ENCODE measurements at places on chromosomes 7 and 10. TPM values are rescaled to one million over a fixed set of nuclear protein-coding genes. Genes with fewer than 3 reads are reported as not detected.
A peak's percentile ranks its signal among the peaks of the same experiment; 100 is the strongest.

The SLC26A3 gene
- not detected for total RNA-seq

The ITGA8 gene
- not detected for total RNA-seq

The MAGI2 gene
- total RNA-seq, result 0.05 TPM

The AUTS2 gene
- 31.7 TPM for total RNA-seq

DNA sequence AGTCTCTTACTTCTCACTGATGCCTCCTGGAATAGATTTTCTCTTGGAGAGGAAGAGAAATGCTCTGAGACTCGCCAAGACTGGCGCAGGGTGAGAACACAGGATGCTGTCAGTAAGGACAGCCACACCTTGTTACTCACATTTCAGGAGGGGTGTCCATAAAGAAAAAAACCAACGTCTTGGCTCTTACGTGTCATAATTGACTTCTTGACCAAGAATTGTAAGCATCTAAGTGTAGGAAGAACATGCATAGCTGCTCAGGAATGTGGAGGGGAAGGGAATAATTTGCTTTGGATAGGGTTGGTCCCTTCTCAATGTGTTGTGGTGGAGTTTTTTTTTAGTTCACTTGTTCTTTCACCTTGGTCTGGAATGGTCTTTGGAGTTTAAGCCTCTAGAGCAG is 43.8 kb upstream of the ZNF438 start:
- no peak for DNase-seq
- no peaks in the 10 kb centered on the region for H3K27me3 ChIP-seq
- no peak overlapping the region for H3K27ac ChIP-seq

GRCh38 chr10:6912929-6913328 is 332.9 kb upstream of the PRKCQ start:
- no peaks in the 10 kb centered on the region for H3K4me1 ChIP-seq
- H3K4me3 ChIP-seq, result no peak overlapping the region
- no peaks in the 10 kb centered on the region for H3K36me3 ChIP-seq
- H3K27ac ChIP-seq, result no peak overlapping the region
- H3K27me3 ChIP-seq, result no peaks in the 10 kb centered on the region

DNA sequence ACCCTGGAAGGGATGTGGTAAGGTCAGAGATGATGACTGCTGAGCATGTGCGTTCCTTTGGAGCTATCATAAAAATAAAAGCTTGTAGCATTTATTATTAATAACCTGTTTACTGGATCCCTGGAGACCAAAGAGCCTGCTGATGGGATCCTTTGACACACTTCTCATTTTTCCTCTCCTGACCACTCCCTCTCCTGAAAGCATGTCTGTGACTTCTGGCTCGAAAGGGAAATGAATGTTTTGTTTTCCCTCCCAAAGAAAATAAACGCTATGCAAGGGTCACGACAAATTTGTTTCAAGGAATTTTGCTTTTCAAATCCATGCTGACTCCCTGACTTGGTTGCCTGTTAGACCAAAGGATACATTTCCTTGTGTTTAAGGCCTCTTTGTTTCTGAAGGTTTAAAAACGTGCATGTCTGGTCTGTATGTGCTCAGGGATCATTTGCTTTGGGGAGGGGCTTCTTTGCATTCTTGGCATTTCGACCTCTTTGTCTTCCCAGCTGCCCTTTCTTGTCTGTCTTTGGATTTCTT is 185.1 kb upstream of the AGK start:
- H3K4me1 ChIP-seq, result no peaks in the 10 kb centered on the region
- H3K36me3 ChIP-seq, result no peaks in the 10 kb centered on the region
- no peak for DNase-seq
- no peak overlapping the region for H3K4me3 ChIP-seq
- H3K27ac ChIP-seq, result no peak overlapping the region

GRCh38 chr7:33044986-33045385 is 17.6 kb downstream of the NT5C3A start:
- H3K36me3 ChIP-seq, result no peaks in the 10 kb centered on the region
- no peak for DNase-seq
- no peak overlapping the region for H3K27ac ChIP-seq
- peaks cover 6% of the 10 kb centered on the region for H3K4me1 ChIP-seq
- no peak overlapping the region for H3K4me3 ChIP-seq

- H3K27me3 ChIP-seq, result no peaks in the 10 kb centered on the region
- no peaks in the 10 kb centered on the region for H3K4me1 ChIP-seq
- DNase-seq, result no peak
- H3K36me3 ChIP-seq, result no peaks in the 10 kb centered on the region
- no peak overlapping the region for H3K4me3 ChIP-seq
Observed at GRCh38 chr10:116521424-116522290, 24.1 kb upstream of the PNLIP start.

- DNase-seq, result no peak
- no peaks in the 10 kb centered on the region for H3K27me3 ChIP-seq
- no peak overlapping the region for H3K4me3 ChIP-seq
- no peaks in the 10 kb centered on the region for H3K4me1 ChIP-seq
- no peak overlapping the region for H3K27ac ChIP-seq
Observed at GRCh38 chr10:71090330-71090729, 122.0 kb upstream of the UNC5B start.

GRCh38 chr10:46523962-46524471 is 32.4 kb downstream of the GPRIN2 start:
- H3K4me1 ChIP-seq, result no peaks in the 10 kb centered on the region
- H3K36me3 ChIP-seq, result no peaks in the 10 kb centered on the region
- no peaks in the 10 kb centered on the region for H3K27me3 ChIP-seq
- peak; percentile 19 for DNase-seq

DNA sequence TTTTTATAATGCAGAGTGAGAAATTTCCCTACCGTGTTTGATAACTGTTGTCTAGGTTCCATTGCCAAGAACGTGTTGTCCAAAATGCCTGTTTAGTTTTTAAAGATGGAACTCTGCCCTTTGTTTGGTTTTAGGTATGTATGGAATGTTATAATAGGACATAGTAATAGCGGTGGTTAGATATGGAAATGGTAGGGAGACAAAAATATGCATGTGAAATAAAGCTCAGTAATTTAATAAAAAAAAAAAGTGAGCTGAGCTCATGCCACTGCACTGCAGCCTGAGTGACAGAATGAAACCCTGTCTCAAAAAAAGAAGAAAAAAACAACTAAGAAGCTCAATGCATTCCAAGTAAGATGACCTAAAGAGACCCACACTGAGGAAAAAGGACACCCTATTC is 72.9 kb downstream of the ZNF783 start:
- H3K36me3 ChIP-seq, result no peaks in the 10 kb centered on the region
- DNase-seq, result no peak
- no peaks in the 10 kb centered on the region for H3K27me3 ChIP-seq
- H3K27ac ChIP-seq, result no peak overlapping the region
- no peak overlapping the region for H3K4me3 ChIP-seq

DNA sequence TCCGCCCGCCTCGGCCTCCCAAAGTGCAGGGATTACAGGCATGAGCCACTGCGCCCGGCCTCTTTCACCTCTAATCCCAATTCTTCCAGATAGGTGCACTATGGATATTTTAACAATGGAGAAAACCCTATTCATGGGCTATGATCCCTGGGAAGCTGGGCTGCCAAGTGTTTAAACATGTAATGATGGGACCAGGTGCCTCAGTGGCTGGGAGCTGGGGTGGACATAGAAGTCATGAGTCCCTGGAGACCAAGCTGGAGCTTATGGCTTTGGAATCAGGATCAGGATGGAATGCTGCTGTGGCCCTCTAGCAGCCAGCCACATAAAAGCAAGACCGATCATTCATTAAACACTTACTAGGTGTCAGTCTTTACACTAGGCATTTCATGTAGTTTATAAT is 41.8 kb upstream of the IGFBP3 start:
- no peak overlapping the region for H3K4me3 ChIP-seq
- no peaks in the 10 kb centered on the region for H3K36me3 ChIP-seq
- H3K27ac ChIP-seq, result no peak overlapping the region
- H3K27me3 ChIP-seq, result no peaks in the 10 kb centered on the region
- H3K4me1 ChIP-seq, result no peaks in the 10 kb centered on the region

DNA sequence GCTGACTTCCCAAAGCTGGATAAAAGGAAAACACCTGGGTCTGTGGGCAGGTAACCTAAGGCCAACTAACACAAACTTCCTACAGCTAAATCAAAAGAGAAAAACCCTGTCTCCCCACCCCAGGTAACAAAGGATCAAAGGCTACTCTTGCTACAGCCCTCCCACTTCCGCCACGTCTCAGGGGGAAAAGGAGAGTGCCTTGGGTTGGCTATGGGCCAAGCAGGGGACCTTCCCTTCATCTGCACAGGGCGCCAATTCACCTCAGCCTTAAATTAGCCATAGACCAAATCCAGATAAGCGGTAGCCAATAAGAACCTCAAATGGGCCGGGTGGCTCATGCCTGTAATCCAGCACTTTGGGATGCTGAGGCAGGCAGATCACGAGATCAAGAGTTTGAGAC is 69.1 kb upstream of the LANCL2 start:
- H3K4me3 ChIP-seq, result no peak overlapping the region
- H3K36me3 ChIP-seq, result no peaks in the 10 kb centered on the region
- no peaks in the 10 kb centered on the region for H3K4me1 ChIP-seq
